ENCODE measurements at places on chromosomes 16 and 17. TPM values are rescaled to one million over a fixed set of nuclear protein-coding genes. Genes with fewer than 3 reads are reported as not detected.
A peak's percentile ranks its signal among the peaks of the same experiment; 100 is the strongest.

- no peak for DNase-seq
These were observed 14.9 kb downstream of the DUS2 start for GRCh38 chr16:68037841-68038597.

- DNase-seq, result no peak
These were observed 80.0 kb downstream of the IRF8 start for GRCh38 chr16:85978976-85979375.

DNA sequence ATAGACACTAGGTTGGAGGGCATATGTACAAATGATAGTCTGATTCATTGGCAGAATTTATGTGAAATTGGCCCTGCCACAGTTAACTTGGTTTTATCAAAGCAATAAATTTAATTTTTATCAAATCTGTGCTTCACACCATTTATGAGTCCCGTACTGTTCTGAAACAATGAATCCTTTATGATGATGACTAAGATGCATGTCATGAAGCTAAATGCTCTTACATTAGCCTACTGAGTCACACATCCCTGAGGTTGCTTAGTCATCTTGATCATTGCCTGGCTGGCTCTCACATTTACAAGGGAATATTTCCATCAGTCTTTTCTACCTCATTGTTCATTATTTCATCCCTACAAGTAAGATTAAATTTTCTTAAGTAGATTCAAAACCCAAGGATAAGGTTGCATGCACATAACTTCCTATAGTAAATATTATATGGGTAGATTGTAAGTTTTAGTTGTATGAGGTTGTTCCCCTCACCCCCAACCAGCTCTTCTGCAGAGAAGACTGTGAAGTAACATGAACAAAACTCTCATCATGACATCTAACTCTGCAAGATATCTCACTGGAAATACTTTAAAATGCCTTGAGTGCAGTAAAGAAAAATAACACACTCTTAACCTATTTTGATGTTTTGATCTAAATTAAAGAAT lies 170.7 kb downstream of the CYB561 start:
- no peak for DNase-seq

- DNase-seq, result no peak
These were observed 13.4 kb downstream of the CMC2 start for GRCh38 chr16:80993307-80993706.

DNA sequence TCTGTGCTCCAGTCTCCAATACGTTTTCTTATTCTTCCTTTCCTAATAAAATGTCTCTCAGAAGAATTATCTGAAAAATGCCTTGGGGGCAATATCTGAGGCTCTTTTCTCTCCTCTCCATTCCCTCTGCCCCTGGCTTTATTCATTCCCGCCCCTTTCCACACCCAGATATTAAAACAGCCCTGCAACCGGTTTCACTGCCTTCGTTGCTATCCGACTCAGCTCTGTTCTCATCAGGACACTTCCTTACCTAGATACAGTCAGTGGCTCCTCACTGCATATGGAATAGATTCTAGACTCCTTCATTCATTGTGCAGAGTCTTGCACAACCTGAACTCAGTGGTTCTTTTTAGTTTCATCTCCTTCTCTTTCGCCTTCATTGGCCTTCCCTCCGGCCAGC lies 52.0 kb upstream of the TEKT3 start:
- no peak for DNase-seq

DNA sequence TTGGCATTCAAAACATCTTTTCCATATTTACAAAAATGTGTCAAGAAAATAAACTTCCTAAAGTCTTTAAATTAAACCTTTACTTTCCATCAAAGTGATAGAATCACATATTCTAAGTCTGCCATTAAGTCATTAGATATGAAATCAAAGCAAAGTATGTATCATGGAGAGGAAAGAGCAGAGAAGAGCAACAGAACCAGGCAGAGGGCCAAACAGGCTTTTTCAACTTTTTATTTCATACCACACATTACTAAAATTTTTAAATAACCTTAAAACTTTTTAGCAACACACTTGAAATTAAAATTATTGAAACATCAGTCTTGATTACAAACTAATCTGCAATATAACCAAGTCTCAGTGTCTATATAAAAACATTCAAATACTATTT lies 13.8 kb downstream of the SIAH1 start:
- DNase-seq, result no peak

GRCh38 chr17:2705263-2705662 lies 6.3 kb downstream of the CLUH start:
- no peak for DNase-seq

DNA sequence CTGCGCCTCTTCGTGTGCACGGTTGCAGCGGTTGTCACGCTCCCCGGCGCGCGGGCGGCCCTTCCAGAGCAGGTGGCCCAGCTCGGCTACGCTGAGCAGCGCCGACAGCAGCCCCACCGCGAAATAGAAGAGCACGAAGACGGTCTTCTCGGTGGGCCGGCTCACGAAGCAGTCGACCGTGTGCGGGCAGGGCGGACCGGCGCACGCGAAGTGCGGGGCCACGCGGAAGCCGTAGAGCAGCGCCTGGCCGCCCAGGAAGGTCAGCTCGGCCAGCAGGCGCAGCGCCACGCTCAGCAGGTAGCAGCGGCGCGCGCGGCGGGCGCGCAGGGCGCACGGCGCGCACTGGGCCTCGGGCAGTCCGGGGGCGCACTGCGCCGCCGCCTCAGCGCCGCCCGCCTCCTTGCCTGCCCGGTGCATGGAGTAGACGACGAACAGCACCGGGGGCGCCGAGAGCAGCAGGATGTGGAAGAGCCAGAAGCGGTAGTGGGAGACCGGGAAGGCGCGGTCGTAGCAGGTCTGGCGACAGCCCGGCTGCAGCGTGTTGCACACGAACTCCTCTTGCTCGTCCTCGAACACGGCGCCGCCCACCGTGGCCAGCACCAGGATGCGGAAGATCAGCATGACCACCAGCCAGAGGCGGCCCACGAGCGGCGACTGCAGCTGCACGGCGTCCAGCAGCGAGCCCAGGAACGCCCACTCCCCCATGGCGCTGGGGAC lies 1.3 kb downstream of the GJD3 start:
- no peak for DNase-seq

- DNase-seq, result no peak
These were observed 992 bp downstream of the NLRC3 start for GRCh38 chr16:3576211-3576610.

GRCh38 chr16:55297062-55297909 lies 26.7 kb upstream of the IRX6 start:
- DNase-seq, result no peak

DNA sequence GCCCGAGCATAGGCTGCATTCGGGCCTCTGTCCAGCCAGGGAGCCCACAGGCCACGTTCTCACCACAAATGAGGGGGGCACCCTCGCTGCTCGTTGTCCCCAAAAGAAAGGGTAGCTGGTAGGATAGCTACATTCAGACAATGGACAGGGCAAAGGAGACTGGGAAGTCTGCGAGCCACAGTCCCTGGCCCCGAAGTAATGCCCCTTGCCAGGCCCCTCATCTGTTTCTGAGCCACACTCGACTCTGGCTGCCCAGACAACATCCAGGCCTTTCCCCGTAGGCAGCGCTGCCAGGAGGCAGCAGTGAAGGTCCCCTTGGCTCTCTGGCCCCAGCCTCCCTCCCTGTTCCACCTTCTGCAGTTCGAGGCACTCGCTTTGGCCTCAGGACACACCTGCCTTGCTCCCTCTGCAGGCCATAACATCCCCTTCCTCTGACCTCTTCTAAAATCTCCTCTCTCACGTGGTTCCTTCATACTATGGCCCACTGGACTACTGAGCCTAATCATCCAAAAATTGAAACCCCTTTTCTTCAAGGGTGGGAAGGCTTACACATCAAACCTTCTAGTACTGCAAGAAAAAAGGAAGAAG lies 12.2 kb downstream of the AIPL1 start:
- no peak for DNase-seq

DNA sequence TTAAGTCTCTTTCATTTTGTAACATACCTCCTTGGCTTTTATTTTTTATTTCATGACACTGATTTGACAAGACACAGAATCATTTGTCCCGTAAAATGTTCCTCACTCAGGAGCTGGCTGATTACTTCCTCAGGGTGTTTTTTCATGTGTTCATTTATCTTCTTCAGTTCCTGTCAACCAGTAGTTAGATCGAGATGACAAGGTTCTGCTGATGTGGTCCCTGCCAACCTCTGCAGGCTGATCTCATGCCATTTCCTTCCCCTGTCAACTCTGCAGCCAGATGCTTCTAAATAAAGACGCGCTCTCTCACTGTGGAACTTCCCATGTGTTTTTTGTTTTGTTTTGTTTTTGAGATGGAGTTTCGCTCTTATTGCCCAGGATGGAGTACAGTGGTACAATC lies 8.1 kb upstream of the CXCL16 start:
- DNase-seq, result no peak

- peak; percentile 33 for DNase-seq
These were observed 22.2 kb downstream of the SLC43A2 start for GRCh38 chr17:1606352-1606985.

- peak; percentile 60 for DNase-seq
These were observed 21.5 kb downstream of the GPR179 start for GRCh38 chr17:38322156-38322779.

- no peak for DNase-seq
These were observed 6.2 kb downstream of the NAT9 start for GRCh38 chr17:74769856-74770497.

GRCh38 chr16:64019339-64019738 lies 1102.5 kb downstream of the CDH11 start:
- no peak for DNase-seq

DNA sequence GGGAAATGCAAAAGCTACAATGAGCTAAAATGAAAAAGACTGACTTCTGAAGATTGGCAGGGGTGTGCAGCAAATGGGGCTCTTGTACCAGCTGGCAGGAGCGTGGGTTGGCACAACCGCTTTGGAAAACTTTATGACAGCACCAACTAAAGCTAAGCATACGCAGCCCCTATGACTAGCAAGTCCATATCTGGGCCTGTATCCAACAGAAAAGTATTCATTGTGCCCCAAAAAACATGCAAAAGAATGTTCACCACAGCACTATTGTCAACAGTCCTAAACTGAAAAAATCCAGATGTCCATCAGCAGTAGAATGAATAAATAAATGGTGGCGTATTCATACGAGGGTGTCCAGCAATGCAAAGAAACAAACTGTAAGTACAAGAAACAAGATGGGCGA lies 22.6 kb upstream of the ITGA3 start:
- DNase-seq, result no peak

DNA sequence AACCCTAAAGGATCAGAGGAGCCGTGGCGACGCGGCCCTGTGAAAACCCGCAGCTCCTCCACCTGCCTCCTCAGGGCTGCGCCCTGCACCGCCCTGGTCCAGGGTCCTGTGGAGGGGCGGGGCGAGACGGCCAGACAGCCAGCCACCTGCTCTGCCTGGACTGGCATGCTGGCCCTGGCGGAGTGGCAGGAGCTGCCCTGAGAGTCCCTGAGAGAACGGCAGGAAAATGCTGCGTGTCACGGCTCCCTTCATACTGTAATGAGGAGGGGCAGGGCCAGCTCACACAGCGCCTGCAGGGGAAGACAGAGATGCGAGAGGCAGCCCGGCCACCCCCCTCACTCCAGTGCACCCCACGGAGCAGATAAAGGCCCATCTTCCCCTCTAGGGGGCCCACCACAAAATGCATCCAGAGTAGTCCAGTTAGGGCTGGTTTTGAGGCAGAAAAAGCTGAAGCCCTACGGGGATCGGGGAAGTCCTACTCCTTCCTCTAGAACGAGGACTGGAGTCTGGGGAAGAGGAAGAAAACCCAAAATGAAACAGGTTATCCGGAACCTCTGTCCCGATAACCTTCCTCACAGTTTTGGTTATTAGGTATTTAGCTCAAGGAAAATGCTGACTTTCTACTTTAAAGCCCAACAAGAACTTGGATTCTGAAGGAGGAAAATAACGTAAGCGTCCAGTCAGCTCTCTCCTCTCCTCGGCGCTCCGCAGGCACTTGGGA lies 97.6 kb upstream of the DNAH17 start:
- DNase-seq, result peak; percentile 79

DNA sequence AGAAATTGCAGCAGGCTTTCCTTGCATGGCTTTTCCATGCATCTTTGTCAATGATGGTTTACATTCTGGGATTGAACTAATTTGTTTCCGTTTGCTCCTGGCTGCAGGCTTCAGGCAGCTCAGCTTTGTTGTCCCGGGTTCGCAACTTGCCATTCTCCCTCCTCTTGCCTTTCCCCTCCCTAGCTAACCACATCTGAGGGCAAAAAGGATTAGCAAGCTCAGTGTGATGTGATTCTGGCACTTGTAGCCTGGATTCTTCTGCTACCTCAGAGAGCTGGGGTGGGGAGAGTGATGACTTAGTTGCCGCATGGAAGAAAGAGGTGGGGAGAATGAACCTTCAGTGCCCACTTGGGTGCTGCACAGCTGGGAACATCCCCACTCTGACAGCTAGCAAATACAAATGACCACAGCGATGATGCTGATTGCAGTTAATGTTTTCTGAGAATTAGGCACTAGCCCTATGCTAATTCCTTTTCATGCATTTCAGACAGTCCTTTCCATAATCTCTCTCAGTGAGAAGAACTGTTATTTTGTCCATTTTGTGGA lies 120.2 kb upstream of the SALL1 start:
- DNase-seq, result no peak

The TOP3A gene
- 31.3 TPM for total RNA-seq

The APOH gene
- total RNA-seq, result not detected

The SLC16A13 gene
- total RNA-seq, result 9.8 TPM

The KRT12 gene
- total RNA-seq, result not detected

The SSTR5 gene
- total RNA-seq, result not detected

The NPIPB9 gene
- 0.41 TPM for total RNA-seq

The SLC5A10 gene
- total RNA-seq, result not detected

The GAS7 gene
- total RNA-seq, result 12.6 TPM

The CCDC200 gene
- not detected for total RNA-seq

Measured in G401 (cell line).